ENCODE measurements at places on chromosomes 5 and 9. TPM values are rescaled to one million over a fixed set of nuclear protein-coding genes. Genes with fewer than 3 reads are reported as not detected.

Gene PAXX
- 92.4 TPM for total RNA-seq

- no peak for DNase-seq
Measured at GRCh38 chr5:65290677-65291076, 191.0 kb downstream of the ADAMTS6 start.

GRCh38 chr5:172683645-172684471, 42.8 kb downstream of the NEURL1B start:
- DNase-seq: no peak

GRCh38 chr5:128673000-128673399, 135.0 kb upstream of the FBN2 start:
- DNase-seq: no peak

DNA sequence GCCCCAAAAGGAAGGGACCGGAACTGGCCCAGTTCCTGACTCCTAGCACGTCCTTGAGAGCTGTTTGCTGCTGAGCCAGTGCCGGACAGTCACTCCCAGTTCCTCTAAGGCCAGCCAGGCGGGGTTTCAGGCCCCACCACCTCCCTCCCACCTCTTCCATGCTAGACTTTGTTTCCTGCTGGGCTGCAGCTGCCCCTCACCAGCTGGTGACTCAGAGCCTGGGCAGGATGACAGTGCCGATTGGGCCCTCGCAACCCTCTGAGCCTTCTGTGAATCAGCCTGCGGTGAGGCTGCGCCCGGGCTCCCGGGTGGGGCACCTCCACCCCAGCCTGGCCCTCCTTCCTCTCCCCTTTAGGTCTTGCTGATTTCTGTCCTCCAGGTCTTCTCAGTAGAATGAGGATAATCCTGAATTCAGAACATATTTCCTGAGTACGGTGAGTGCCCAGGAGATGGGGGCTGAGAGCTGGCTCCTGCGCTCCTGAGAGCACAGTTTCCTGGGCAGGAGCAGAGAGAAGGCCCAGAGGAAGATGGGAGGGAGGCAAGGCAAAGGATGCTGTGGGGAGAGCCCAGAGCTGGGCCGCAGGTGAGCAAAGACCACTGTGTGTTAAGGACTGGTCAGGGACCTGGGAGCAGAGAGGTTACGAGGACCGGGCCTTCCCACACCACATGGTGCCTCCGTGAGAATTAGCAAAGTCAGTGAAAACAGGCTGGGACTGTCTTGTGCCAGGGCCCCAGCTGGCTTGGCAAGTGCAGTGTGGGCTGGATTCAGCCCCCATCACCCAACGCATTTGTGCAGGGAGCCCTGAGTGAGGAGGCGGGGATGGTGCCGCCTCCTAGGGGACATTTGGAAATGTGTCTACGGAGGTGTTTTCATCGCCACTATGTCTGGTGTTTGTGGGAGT, 32.9 kb upstream of the STXBP1 start:
- DNase-seq: peak; percentile 92

GRCh38 chr9:74920944-74921626, 31.6 kb downstream of the C9orf40 start:
- no peak for DNase-seq

DNA sequence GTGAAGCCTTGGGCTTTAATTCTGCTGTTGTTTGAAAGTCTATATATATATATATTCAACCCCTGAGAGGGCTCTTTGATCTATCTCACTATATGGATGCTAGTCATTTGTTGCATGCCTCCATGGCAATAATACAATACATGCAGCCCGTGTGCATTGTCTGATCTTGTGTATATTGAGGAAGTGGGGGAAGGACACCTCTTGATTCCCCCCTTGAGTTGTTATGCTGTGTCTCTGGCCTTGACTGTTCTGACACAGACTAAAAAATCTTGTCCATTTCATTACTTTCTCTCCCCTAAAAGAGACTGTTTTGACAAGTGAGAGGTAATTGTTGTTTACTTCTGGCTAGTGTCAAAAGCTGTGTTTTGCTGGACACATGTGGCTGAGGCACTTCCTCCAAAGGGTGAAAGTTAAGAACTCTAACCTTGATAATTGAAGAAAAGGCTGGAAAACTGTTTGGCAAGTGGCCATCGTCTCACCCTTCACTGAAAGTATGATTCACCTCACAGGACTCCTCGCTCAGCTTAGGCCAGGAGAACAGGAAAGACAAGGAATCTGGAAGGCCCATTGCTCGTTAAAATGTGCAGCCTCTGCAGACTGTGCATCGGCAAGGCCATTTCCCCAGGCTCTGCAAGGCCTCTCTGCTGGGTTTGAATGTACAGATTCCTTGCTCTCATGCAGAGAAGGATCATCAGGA, 304.0 kb downstream of the PRELID2 start:
- peak; percentile 64 for DNase-seq

DNA sequence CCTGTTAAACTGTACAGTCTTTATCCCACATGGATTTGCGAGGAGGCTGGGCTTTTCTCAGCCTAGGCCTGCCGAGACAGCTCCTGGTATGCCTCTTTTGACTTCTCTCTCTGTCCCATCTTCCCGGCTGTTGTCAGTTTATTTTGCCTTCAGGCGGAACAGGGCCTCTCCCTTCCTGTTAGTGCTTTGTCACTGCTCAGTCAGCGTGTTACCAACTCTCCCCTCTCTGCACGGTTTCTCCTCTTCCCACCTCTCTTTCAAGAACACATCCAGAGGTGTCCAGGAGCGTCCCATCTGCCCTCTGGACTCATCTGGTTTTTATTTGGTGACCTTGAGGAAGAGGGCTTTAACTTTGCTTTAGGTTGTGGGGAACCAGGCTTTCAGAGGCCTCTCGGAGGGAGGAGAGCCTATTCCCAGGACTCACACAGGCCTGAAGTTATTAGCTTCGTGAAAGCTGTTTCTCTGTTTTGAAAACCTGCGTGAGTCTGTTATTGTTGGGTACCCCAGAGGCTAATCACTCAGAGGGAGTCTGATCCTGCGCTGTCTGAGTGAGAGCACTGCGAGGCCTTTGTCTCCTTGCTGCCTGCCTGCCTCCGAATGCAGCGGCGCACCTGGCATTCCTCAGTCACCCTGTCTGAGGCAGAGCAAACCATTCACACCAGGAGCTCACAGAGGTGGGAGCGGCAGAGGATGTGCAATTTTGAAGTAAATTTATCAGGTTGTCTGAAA, 234.4 kb upstream of the MPDZ start:
- DNase-seq: no peak

- DNase-seq: no peak
Measured at GRCh38 chr9:98879963-98880310, 63.8 kb upstream of the COL15A1 start.

Data from Peyer's patch (tissue), 4 donors.